ENCODE measurements at places on chromosomes 7 and 10. TPM values are rescaled to one million over a fixed set of nuclear protein-coding genes. Genes with fewer than 3 reads are reported as not detected.
A peak's percentile ranks its signal among the peaks of the same experiment; 100 is the strongest.

Gene MOGAT3
- total RNA-seq, result 6.3 TPM

GRCh38 chr10:23557777-23558176 is 118.9 kb downstream of the OTUD1 start:
- DNase-seq, result no peak

DNA sequence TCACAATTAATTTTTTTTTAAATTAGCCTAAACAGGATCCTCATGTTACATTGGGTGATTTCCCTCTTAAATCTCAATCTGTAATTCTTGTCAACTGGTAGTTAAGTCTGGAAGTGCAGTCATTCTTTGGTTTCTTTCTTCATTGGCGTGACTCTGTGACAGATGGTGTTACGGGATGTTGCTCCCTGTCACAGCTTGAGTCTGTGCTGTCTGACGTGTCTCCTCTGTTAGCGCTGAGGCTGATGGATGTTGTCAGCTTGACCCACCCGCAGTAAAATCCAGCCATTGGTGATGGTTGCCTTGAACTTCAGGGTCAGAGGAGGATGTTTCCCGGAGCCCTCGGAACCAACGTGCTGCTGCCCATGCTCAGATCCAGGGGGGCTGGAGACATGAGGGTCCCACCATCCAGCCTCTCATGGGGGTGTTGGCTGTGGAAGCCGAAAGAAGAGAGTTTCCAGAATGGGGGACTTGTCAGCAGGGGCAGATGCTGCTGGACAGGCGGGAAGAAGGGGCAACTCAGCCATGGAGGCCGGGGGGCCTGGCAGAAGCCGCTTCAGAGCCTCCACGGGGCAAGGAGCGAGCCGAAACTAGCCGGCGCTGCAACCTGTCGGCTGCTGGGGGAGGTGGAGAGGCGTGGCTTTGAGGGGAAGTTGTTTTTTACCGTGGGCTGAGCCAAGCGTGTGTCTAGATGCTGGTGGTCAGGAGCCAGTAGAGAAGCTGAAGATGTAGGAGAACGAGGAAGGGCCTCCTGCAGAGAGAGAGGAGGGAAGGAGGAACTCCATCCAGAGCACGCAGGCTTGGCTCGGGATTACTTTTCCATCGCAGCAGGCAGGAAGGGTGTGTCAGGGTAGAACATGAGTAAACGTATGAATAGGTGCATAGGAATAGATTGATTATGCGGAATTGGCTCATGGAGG is 3.5 kb downstream of the SUN1 start:
- no peak for DNase-seq

DNA sequence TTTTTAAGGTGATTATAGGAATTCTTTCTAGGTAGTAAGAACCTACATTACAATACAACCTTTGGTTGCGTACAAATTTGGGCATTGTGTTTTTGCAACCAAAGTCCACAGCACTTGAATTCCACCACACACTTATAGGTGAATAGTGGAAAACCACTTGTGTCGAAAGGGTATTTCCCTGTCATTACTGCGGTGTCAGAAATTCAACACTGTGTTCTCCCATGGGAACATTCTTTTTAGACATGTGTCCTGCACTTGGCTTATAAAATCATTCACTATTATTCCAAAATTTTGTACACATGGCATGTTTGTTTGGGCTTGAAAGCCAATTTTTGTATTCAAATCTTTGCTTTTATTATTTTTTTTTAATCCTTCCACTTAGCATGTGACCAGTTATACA is 333.7 kb downstream of the PRPF18 start:
- no peak for DNase-seq

- no peak for DNase-seq
Measured at GRCh38 chr10:103800789-103801540, 54.4 kb downstream of the SH3PXD2A start.

GRCh38 chr7:69700331-69700730 is 102.1 kb downstream of the AUTS2 start:
- no peak for DNase-seq

DNA sequence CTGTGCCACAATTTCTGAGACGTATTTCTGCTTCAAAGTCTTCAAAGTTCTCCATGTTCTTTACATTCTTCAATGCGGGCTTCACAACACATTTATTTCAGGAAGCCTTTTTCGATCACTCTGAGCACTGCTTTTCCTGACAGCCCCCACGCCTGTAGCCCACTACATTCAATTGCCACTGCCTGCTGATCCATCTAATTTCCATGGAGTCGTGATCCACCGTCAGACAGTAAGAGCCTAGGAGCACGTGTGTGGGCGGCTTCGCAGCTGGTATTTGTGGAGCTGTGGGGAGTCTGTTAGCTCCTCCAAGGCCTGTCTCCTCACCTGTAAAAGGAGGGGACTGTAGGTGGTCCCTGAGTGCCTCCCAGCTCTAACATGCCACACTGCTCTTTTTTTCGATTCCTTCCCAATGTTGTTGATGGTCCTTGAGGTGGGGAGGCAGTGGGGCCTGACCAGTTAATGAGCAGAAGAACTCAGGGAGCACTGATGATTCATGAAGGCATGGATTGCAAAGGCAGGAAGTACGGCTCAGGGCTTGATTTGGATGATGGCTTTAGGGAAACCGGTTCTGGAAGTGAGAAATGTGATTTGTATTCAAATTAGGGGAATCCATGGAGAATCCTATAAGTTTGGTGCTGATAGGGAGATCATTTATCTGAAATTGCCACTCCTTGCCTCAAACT is 401.1 kb upstream of the PODXL start:
- DNase-seq, result no peak

DNA sequence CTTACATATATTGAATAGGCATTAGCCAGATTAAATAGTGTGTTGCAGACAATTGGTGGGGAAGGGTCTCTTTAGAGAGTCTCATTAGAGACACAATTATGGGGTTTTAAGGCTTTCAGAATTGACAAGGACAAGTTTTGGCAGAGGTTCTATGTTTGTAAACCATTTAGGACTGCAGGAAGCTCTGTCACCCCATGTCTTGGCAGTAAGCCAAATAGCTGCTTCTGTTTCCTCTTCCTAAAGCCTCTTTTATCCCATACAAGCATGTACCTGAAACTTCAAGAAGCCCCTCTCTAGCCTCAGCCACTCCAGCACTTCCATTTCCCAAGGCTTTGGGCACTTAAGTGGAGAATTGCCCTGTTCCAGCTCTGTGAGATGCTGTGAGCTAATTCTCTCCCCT is 21.8 kb upstream of the LRRC4 start:
- no peak for DNase-seq

- no peak for DNase-seq
Measured at GRCh38 chr7:27840313-27840712, 100.4 kb downstream of the TAX1BP1 start.

DNA sequence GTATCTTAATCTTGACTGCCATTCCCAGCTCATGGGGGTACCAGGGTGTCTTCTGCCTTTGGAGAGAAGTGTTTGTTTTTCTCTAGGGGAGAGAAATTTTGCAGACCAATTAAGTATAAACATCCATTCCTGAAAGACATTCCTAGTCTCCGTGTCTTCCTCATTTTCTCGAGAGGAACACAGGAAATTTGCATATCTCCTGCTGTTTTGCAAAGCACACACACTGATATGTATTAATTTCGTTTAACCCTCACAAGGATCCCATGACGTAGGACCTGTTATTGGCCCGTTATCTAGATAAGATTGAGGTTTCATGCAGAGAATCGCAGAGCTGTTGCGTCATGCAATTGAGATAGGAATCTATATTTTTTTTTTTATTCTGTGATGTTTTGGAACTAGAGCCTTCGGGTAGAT is 944 bp downstream of the RHBDD2 start:
- DNase-seq, result no peak

- DNase-seq, result no peak
Measured at GRCh38 chr7:84123965-84124547, 70.5 kb downstream of the SEMA3A start.

Gene SLC26A5
- total RNA-seq, result 0.08 TPM

GRCh38 chr7:55130395-55131141 is 111.8 kb downstream of the EGFR start:
- DNase-seq, result no peak

GRCh38 chr10:3971713-3972112 is 186.7 kb upstream of the KLF6 start:
- DNase-seq, result no peak

Gene URGCP
- total RNA-seq, result 24.9 TPM

Gene CH25H
- 3.9 TPM for total RNA-seq

Gene XRCC2
- total RNA-seq, result 2.3 TPM

GRCh38 chr7:70208236-70209063 is 610.2 kb downstream of the AUTS2 start:
- peak; percentile 61 for DNase-seq

Gene GATA3
- total RNA-seq, result 0.96 TPM

Gene PRSS1
- 71.2 TPM for total RNA-seq

DNA sequence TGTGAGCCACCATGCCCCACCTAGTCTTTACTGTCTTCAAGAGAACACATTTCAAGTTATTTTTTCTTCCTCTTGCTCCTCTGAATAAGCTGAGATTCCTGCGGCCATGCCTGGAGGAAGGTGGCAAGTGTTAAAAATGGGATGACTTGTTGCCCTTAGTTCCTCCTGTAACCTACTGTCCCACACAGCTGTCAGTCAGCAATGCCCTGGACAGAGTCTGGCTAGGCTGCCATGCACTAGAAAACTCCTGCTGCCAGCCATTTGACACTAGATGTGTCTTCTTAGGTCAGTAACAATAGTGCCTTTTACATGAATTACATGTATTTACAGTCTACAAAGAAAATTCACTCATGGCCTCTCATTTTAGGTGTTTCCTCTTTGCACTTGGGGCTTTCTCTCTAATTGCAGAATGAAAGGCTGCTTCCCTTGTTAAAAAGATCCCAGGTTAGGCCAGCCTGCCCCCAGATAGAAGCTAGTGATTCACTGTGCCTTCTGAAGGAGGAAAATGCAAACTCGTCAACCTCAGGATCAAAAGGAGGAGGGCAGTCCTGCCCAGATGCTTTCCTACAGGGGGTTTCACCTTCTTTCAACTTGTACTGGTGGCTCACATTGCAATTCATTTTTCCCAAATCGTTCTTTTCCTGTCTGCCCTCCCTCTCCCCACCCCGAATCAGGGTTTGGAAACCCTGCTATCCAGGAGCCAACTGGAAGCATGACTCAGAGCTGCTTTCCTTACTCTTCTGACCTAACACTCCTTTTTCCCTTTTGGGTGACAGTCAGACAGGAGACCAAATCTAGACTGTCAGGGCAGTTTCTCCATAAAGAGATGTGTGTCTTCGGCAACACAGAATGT is 136.6 kb downstream of the SPAG6 start:
- no peak for DNase-seq

DNA sequence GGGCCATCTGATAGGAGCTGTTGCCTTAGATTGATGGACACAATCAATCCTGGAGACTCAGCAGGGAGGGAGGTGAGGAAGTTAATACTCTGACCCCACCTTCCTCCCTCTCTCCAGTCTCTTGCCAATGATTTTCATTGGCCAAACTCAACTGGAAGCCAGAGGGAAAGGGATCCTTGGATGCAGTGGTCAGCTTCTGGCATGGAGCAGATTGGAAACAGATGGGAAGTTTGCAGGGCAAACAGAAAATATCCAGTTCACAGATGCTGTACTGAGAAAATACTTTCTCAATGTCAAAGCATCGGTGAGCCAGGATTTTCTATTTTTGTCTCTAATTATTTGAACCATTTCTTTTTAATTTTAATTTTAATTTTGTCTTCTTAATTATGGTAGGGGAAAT is 170.8 kb downstream of the BBS9 start:
- DNase-seq, result no peak

GRCh38 chr7:26298472-26299058 is 6.9 kb downstream of the SNX10 start:
- no peak for DNase-seq

DNA sequence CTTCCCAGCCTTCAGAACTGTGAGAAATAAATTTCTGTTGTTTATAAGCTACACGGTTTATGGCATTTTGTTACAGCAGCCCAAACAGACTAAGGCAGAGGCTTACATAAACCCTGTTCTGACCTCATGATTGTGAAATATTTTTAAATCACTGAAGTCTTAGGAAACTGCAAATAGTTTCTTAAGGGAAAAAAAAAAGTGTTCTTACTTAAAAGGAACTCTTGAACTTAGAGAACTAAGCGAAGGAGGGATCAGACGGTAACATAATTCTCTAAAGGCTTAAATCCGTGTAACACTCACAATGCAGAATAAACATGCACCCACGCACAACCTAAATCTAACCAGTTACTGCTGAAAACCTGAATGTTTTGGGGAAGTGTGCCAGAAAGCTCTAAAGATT is 749.1 kb upstream of the LRRTM3 start:
- DNase-seq, result peak; percentile 12

DNA sequence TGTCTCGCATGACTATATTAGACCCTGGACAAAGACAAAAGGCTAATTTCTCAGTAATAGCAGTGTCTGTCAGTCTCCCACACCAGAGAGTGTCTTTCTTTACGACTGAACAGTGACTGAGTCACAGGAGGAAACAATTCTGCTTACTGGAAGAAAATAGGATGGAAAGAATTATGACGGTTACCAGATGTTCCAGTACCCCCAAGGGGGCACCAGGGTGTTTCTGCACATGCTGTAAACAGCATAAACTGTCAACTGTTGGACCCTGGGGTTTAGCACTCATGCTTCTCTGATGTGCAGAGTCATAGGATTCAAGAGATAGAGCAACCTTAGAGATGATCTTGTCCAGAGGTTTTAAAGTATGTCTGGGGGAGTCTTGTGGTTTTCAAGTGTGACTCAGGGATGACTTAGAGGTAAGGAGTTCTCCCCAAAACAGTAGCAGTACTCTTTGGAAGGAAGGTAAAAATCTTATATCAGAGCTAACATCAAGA is 291.7 kb downstream of the THSD7A start:
- peak; percentile 35 for DNase-seq

Gene TCAF2
- 1.0 TPM for total RNA-seq

- DNase-seq, result no peak
Measured at GRCh38 chr10:73863039-73863817, 11.1 kb downstream of the CAMK2G start.

Gene PIP
- total RNA-seq, result not detected

GRCh38 chr7:156892081-156892800 is 742 bp downstream of the LMBR1 start:
- peak; percentile 83 for DNase-seq

Gene POMZP3
- total RNA-seq, result 0.67 TPM

DNA sequence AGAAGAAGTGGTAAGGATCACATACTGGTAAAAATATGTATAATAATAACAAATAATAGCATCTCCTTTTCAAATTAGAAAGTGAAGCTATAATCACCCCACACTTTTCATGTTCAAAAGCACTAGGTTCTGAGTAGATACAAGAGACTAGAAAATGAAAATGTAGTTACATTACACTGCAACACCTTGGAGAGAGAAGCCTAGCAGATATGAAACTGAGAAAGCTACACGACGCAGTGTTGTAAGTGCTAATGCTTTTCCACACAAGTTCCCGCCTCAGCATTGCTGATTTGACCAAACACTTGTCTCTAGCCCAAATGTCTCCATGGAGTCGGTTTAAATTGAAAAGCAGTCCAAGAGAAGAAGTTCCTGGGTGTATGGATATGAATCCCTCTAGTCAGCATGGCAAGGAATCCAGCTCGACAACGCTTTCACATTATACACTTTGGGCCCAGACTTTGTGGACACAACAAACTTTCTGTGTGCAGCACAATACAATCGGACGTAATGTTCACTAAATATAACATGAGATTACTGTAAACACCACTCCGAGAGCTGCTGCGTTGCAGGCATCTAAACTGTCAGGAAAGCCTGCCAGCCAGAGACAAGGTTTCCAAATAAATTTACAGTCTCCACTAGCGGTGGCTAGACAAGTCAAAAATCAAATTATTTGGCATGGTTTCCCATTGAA is 1.7 kb downstream of the PDE1C start:
- no peak for DNase-seq

Measured in hepatocyte (in vitro differentiated cells).